Thyroid gland (tissue), 4 donors: ENCODE measurements at places on chromosomes 3 and 15. TPM values are rescaled to one million over a fixed set of nuclear protein-coding genes. Genes with fewer than 3 reads are reported as not detected.

The SERP1 gene
- 239 TPM for total RNA-seq

- no peak overlapping the region for H3K27ac ChIP-seq
- no peaks in the 10 kb centered on the region for H3K36me3 ChIP-seq
- no peaks in the 10 kb centered on the region for H3K27me3 ChIP-seq
- H3K4me1 ChIP-seq = no peaks in the 10 kb centered on the region
These were observed 74.7 kb downstream of the CMSS1 start for GRCh38 chr3:99892332-99892731.

The KIF23 gene
- total RNA-seq = 3.3 TPM

DNA sequence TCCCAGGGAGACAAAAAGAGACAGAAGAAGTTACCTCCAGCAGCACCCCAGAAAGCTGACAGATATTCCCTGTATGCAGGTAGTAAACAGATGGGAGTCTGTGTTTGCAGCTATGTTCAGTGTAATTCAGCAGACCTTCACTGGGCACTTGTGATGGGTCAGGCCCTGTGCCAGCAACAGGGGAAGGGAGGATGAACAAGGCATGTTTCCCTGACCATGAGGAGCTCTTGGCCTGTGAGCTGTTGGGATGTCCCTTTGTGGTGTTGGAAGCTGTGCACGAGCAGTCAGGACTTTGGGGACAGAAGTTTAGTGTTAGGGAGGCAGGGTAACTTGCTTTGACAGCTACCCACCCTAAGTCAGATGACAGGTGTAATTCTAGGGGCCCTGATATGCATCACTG, 106.0 kb upstream of the TRIM42 start:
- no peaks in the 10 kb centered on the region for H3K27me3 ChIP-seq
- no peaks in the 10 kb centered on the region for H3K36me3 ChIP-seq
- no peak overlapping the region for H3K27ac ChIP-seq

GRCh38 chr3:138625707-138626365, 17.3 kb downstream of the FAIM start:
- H3K4me3 ChIP-seq = no peak overlapping the region
- no peaks in the 10 kb centered on the region for H3K4me1 ChIP-seq
- no peak for DNase-seq

GRCh38 chr3:174355505-174355904, 503.6 kb upstream of the NAALADL2 start:
- no peaks in the 10 kb centered on the region for H3K27me3 ChIP-seq
- no peaks in the 10 kb centered on the region for H3K4me1 ChIP-seq
- no peak overlapping the region for H3K27ac ChIP-seq
- no peak overlapping the region for H3K4me3 ChIP-seq
- no peaks in the 10 kb centered on the region for H3K36me3 ChIP-seq

- no peaks in the 10 kb centered on the region for H3K27me3 ChIP-seq
- no peak overlapping the region for H3K27ac ChIP-seq
- no peaks in the 10 kb centered on the region for H3K4me1 ChIP-seq
These were observed 44.6 kb downstream of the NME9 start for GRCh38 chr3:138284957-138285477.
